ENCODE measurements at places on chromosomes 6 and 20.

GRCh38 chr6:113631666-113632065 lies 225.5 kb upstream of the MARCKS start:
- no peak for DNase-seq

GRCh38 chr6:44335631-44336030 lies 6.8 kb upstream of the SPATS1 start:
- DNase-seq = no peak

- no peak for DNase-seq
Observed at GRCh38 chr20:40019510-40019909, 669.5 kb downstream of the MAFB start.

DNA sequence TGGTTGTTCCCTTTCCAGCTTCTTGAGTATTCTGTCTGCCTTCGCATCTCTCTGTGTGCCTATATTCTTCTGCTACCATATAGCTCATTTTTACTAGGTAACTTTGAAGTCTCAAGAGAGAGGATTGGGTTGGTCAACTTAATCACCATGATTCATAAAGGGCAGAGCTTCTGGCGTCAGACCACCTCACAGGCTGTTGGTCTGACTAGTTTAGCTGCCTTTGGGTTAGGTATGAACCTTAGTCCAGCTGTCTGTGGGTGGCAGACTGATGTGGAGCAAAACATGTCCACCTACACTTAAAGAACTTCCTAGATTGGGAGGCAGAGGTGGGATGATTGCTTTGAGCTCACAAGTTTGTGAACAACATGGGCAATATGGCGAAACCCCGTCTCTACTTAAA lies 192.2 kb upstream of the SGK1 start:
- DNase-seq = no peak

DNA sequence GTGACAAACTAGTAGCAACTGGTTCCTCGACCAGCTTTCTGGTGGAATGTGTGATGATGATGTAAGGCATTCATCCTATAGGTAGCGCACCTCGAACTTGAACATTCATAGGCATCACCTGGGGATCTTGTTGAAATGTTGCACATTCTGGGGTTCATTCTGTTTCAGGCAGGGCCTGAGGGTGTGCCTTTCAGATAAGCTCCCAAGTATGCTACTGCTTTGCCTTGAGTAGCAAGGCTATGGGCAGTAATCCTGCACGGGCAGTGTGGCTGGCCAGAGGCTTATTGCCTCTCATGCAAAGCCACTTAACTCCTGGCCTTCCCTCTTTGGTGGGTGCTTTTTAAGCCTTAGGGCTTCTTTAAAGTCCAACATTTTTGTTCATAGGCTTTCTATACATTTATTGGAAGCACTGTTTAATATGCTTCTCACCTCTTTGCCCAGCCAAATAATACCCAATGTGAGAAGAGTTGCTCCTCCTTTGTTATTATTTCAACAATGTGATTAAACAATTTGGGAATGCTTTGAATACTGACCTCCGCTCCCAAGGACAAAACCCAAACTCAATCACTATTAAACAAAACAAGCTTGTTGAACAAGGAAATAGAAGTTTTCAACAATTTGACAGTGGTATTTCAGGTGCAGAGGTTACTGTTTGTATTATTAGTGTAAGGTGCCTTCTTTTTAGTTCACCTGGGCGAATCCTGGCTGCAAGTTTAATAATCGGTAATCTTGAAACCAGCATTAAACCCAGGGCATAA lies 57.5 kb downstream of the JARID2 start:
- DNase-seq = no peak

DNA sequence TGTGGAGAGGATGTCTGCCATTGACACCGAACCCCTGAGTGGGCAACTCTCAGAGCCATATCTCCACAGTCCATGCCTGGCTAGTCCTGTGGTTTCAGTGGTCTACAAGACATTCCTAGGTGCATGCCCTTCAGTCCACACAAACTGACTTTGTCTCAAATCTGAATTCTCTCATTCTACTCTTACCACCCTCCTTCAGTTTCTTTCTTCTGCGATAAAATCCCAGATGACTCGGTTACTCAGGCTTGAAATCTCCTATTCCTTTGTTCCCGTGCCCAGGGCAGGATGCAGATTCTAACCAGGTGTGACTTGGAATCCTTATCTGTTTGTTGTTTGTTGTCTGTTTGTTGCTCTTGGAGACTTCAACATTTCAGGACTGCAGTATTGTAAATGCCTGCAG lies 9.3 kb downstream of the CDS2 start:
- DNase-seq = no peak

DNA sequence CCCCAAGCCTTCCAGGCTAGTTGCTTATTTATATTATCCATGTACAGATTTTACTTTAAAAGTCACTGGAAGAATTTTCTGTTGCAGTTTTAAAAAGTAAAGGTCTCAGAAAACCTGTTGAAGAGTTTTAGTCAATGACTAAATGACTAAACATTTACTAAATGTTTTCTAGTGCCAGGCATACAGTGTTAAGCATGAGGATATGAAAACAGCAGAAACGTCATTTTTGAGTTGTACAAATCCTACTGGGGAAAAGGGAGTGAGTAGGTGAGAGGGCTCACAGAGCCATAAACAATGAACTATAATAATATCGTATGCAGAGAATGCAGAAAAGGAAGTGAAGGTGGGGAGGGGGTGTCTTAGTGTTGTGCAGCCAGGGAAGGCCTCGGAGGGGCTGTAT lies 66.3 kb downstream of the MAN1A1 start:
- no peak for DNase-seq

GRCh38 chr6:452301-453067 lies 60.9 kb downstream of the IRF4 start:
- DNase-seq = no peak

GRCh38 chr6:154343473-154344308 lies 12.9 kb downstream of the IPCEF1 start:
- DNase-seq = peak; percentile 73

- DNase-seq = no peak
Observed at GRCh38 chr6:116631379-116631990, 15.2 kb downstream of the RSPH4A start.

GRCh38 chr6:127992144-127992543 lies 91.3 kb upstream of the THEMIS start:
- DNase-seq = no peak

DNA sequence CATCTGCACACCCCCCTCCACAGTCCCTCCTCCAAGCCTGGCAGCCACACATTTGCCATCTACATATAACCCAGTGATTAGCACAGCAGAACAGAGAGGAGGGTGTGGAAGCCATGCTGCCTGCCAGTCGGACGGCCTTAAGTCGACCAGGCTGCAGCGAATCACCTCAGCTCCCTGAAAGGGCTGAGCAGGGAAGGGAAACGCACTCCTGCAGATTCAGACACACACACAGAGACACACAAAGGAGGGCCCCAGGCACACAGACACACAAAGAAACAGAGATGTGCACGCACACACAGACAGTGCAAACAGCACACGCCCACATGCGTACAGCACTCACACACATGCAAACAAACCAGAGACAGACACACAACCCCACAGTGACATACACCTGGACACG lies 11.2 kb upstream of the SIRPA start:
- no peak for DNase-seq

- DNase-seq = no peak
Observed at GRCh38 chr6:116945809-116946208, 68.8 kb downstream of the RFX6 start.

DNA sequence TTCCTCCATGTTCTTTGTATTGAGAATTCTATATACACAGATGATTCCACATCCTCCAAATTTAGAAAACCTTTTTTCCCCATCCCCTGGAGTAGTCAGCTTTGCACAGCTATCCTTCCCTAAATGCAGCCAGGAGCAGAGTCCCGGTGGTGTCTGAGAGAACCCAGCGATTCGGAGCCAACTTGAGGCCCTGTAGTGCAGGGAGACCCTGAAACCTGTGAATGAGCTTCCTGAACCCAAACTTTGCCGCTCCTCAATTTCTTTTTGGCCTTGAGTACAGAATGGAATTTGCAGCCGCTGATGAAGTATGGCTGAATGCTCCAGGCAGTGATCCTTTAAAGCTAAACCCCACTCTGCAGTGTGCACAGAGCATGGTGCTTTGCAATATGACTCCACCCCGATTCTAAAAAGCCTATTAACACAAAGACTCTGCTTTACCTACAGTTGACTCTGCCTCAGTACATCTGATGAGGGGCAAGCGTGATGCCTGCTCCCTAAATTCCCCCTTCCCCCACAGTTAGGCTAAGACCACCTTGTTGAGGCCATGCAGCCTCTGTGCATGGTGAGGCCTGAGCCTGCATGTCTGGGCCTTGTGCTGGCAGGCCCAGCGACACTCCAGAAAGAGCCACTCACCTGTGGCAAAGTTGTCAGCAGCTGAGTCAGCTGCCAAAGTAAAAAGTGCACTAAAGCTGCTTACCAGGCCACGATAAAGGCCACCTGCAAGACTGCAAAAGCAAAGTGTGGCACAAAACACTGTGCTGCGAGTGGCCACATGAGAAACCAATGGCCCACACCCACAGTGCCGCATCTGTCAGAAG lies 82.1 kb downstream of the PLEKHG1 start:
- DNase-seq = no peak

GRCh38 chr6:118705544-118706491 lies 54.4 kb upstream of the CEP85L start:
- no peak for DNase-seq

DNA sequence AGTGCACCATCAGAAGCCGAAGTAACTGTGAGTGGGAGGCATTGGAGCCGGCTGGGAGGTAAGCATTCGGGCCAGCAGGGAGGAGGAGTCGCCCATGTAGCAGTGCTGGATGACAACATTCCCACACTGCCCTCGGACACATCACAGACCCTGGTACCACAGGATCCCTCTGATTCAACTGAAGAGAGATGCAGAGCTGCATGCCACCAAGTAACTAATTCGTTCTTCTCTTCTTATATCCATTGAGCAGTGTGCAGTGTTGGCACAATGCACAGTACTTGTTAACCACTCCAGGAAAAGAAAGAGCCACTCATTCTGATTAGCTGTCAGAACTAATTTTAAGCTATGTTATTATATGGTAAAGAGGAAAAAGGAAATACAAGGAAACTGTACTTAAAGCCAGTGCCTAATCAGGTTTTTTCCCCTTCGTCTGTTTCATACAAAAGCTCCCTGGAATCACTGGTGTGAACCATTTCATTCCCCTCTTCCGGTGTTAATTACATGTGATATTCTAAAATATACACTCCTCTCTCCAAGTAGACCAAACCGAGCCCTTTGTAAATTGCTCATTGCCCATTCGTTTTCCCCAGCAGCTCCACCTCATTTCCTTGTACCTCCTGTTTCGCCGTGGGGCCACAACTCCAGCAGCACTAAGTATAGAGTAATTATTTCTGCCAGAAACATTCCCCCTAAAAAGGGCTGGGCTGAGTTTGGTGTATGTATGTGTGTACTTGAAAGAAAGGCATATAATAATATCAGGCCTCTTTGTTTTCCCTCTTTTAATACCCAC lies 32.4 kb upstream of the ADTRP start:
- DNase-seq = no peak

- no peak for DNase-seq
Observed at GRCh38 chr6:72554761-72555221, 67.1 kb upstream of the KCNQ5 start.

GRCh38 chr6:96899019-96899418 lies 1.3 kb upstream of the NDUFAF4 start:
- no peak for DNase-seq

Measured in breast epithelium (tissue), 4 donors.